ENCODE measurements at places on chromosomes 3 and 15. TPM values are rescaled to one million over a fixed set of nuclear protein-coding genes. Genes with fewer than 3 reads are reported as not detected.

RETNLB gene
- total RNA-seq: not detected

CLSTN2 gene
- 5.7 TPM for total RNA-seq

IL17RE gene
- total RNA-seq: 80.0 TPM

CLRN1 gene
- not detected for total RNA-seq

ITIH1 gene
- total RNA-seq: 0.39 TPM

CXCR6 gene
- total RNA-seq: 0.72 TPM

GOLGA8Q gene
- 1.3 TPM for total RNA-seq

GHSR gene
- total RNA-seq: not detected

THRB gene
- 19.8 TPM for total RNA-seq

LDHAL6B gene
- not detected for total RNA-seq

KLF15 gene
- 16.4 TPM for total RNA-seq

SCAANT1 gene
- total RNA-seq: not detected

ISG20 gene
- total RNA-seq: 10.8 TPM

DNA sequence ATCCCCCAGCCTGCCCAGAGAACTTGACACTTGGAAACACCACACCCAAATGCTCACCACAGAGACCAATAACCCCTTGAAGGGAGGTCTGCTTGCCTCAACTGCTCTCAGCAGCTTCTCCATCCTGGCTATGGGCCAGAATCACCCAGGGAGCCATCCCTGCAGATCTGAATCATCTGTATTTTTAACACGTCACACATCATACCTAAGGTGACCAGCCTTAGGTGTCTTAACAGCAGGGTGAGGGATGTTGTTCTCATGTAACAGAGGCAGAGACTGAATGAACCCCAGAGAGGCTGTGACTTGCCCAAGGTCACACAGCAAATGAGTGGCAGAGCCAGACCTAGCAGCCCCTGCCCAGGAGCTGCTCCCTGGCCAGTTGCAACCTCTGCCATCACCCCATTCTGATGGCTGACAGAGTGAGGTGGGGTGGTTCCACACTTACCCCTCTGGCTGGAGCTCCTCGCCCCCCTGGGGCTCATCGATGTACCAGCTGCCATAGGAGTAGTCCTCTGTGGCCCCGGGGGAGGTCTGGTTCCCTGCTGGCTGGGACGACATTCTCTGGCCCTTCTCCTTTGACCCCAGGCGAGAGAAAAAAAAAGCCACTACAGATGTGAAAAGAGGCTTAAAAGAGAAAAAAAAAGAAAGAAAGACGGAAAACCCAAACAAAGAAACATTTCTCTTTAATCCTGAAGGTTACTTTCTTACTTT, 722 bp downstream of the STRA6 start:
- DNase-seq: no peak

- peak; percentile 74 for DNase-seq
These were observed 23.5 kb upstream of the JMJD7 start for GRCh38 chr15:41804361-41804760.

DNA sequence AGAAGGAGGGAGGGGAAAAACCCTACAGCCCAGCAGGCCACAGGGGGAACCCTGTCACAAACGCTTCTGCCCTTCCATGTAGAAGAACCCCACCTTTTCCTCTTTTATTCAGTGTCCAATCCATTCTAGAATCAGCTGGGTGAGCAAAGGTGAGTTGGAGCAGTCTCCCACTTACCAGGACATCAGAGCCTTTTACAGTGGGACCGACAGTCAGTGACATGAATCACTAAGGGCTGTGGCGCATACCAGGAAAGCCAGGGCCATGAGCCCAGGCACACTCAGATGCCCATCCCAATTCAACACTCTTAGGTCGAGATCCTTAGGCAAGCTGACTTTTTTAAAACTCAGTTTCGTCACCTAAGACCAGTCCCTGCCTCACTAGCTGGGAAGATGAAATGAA, 146.1 kb downstream of the AQP9 start:
- no peak for DNase-seq

DNA sequence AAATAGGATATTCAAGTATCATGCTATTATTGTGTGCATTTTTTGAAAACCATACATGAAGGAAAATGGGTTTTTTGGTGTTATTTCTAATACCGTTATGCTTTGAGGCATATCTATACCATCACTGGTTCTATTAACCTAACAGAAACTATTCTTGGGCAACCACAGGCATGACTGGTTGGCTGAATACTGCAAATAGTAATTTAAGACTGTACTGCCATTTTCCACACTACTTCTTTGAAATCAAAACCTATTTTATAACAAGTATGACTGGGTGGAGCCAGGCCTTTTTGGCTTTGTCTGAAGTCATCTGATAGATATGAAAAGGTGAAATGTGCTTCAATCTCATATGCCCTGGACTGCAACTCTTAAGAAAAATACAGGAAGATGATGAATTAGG, 115.1 kb downstream of the ULK4 start:
- no peak for DNase-seq

- no peak for DNase-seq
These were observed 3.0 kb upstream of the TLNRD1 start for GRCh38 chr15:80997692-80998091.

- no peak for DNase-seq
These were observed 7.4 kb upstream of the EIF4A2 start for GRCh38 chr3:186775999-186776398.

DNA sequence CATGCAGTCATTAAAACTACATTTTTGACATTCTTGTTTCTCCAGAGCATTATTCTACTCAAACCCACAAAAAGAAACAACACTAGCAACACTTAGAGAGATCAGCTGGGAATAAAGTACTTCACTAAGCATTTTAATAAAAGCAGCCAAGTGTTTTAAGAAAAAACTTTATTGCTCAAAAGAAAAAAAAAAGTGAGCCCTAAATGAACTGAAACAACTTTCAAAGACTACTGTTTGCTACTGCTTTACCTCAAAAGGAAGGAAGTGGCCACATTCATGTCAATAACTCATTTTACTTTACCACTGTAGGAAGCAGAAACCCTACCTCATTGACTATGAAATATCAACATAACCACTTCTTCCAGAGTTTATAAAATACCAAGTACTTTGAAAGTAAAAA, 91.3 kb downstream of the UACA start:
- no peak for DNase-seq

GRCh38 chr3:52197499-52197841, 490 bp upstream of the ALAS1 start:
- no peak for DNase-seq

DNA sequence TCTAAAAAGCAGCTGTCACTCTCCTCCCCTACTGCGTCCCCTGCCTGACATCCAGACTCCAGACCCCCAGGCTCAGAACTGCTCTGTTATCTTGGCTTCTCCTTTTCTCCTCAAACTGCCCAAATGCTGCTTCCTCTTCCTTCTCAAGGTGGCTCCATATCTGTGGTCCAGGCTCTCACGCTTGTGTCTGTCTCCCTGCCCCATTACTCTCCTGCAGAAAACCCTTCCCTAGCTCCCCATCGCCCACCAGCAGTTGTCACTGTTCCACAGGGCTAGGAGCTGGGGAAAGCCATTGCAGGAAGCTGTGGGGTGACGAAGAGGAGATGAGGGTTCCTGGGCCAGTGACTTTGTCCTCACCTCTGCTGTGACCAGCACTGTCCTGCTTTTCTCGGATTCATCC, 30.7 kb upstream of the CGNL1 start:
- no peak for DNase-seq

DNA sequence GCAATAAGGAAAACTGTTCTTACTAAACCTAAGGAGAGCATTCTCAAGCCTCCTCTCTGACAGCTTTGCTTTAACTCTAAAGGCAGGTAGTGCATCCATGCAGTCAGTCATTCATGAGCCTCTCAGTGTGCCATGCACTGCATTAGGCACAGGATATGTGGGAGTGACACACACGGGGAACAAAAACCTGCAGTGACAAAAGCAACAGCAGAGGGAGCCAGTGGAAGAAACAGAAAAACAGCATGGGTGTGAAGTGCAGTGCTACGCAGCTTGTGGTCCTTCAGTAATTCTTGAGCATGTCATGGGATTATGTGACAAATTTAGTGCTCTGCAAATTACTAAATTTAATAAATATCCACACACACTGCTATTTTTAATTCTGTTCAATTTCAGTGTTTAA, 230.7 kb downstream of the BBX start:
- no peak for DNase-seq

DNA sequence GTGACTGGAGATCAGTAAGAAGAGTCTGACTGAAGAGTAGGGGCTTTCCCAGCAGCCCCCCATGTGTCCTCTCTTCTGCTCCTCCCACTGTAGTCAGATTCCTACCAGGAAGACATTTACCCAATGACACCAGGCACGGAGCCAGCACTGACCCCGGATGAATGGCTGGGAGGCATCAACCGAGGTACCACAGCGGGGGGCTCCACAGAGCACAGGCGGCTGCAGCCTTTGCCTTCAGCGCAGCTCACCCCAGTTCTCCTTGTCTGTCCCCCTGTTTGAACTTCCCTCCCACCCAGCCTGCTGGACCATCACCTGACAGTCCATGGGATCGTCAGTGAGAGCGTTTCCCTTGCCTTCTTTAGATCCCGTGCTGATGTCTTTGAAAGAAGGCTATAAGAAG, 101.6 kb downstream of the ANP32A start:
- DNase-seq: no peak

GRCh38 chr3:186241910-186242821, 119.9 kb downstream of the DGKG start:
- DNase-seq: peak; percentile 62

- peak; percentile 61 for DNase-seq
These were observed 20.4 kb downstream of the TGM5 start for GRCh38 chr15:43246261-43246774.

- DNase-seq: no peak
These were observed 445.2 kb downstream of the SQOR start for GRCh38 chr15:46080016-46080415.

DNA sequence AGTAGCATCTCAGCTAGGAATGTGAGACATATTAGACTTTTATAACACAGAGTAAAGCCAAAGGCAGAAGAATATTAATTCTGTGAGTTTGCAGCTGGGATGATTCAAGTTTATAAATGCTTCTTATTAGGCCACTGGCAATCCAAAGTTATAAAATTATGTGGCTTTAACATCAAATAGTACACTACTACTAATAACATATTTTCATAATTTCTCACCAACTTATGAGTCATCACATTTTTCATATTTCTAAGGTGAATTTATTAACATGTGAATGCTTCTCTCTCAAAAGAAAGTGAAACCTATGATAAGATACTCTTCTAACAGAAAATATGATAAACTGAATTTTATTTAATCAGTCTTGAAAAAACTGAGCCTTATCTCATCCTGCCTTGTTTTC, 1348.2 kb upstream of the ALCAM start:
- no peak for DNase-seq

DNA sequence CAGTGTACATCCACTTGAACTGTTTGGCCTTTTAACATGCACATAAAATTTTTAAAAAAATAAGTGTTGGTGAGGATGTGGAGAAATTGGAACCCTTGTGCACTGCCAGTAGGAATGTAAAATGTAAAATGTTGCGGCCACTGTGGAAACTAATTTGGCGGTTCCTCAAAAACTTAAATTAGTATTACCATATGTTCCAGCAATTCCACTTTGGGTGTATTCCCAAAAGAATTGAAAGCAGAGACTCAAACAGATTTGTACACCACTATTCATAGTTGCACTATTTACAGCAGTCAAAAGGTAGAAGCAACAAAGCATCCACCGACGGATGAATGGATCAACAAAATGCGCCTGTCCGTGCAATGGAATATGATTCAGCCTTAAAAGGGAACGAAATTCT, 55.2 kb upstream of the SEC61A1 start:
- no peak for DNase-seq

- no peak for DNase-seq
These were observed 229.5 kb downstream of the TUSC7 start for GRCh38 chr3:116939091-116939490.

- DNase-seq: no peak
These were observed 43.8 kb downstream of the SPATA16 start for GRCh38 chr3:173096994-173097785.

DNA sequence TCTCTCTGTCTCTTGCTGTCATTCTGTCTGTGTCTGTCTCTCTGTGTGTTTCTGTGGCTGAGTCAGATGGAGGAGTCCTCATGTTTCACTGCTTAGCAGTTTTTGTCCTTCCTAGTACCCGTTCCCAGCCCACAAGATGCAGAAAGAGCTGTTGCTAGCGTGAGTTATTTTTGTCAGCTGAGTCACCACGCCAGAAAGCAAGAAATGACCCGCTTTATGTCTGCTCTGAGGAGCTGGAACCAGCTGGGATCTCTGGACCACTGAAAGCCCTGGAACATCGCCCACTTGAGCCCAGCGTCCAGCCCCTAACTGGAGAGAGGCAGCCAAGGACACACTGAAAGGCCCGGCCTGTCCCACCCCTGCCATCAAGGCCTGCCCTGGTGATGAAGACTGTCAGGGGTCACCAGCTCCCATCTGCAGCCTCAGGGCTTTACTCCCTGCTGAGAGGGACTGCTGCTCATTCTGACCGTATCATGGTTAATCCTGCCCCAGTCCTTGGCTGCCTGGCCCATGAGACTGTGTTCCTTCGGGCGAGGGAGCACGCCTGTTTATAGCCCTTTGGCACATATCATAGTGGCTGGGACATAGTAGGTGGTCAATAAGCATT, 101.7 kb upstream of the TPM1 start:
- no peak for DNase-seq

- no peak for DNase-seq
These were observed 74.6 kb upstream of the PSMD6 start for GRCh38 chr3:64097920-64098319.

DNA sequence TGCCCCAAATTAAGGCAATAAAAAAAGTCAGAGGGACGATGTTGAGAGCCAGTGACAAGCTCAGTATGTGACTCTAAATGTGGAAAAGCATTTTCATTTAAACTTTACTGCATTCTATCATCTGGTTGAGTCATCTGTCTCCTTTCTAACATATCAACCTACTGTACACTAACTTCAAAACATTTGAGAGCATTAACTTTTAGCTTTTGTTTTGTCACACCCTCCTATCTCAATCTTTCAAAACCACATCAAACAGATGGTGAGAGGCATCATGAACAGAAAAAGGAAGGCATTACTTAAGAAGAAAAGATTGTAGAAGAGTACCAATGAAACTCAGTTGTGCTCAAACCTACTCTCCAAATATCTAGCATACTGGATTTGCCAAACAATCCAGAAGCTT, 4.8 kb downstream of the LRRC58 start:
- no peak for DNase-seq

- no peak for DNase-seq
These were observed 25.0 kb upstream of the C3orf52 start for GRCh38 chr3:112061152-112061551.

DNA sequence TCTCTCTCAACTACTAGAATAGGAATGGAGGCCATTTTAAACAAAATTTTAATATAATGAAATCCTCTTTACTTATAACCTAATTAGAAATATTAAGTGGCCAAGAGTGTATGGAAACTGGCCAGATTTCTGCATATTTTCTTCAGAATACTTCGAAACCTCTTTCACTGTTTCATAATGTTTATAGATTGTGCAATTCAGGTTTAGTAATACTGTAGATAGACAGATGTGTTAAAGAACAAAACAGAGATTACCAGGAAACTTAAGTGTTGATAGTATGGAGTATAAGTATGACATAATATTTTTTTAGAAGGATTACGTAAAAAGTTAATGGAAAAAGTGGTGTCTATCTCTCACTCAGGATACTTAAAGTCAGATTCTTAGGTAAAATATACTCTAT, 4.7 kb downstream of the ABHD5 start:
- DNase-seq: no peak

GRCh38 chr15:76340198-76340802, 3.7 kb downstream of the ISL2 start:
- DNase-seq: peak; percentile 86

- no peak for DNase-seq
These were observed 162.5 kb downstream of the TPRG1 start for GRCh38 chr3:189334064-189334920.
